ENCODE measurements at places on chromosomes 2 and 18. TPM values are rescaled to one million over a fixed set of nuclear protein-coding genes. Genes with fewer than 3 reads are reported as not detected.

- H3K4me3 ChIP-seq, result no peak overlapping the region
- H3K27ac ChIP-seq, result no peak overlapping the region
- no peaks in the 10 kb centered on the region for H3K4me1 ChIP-seq
- no peaks in the 10 kb centered on the region for H3K36me3 ChIP-seq
- no peaks in the 10 kb centered on the region for H3K27me3 ChIP-seq
Observed at GRCh38 chr2:210445116-210445707, 31.3 kb downstream of the LANCL1 start.

Gene VIT
- total RNA-seq, result not detected

DNA sequence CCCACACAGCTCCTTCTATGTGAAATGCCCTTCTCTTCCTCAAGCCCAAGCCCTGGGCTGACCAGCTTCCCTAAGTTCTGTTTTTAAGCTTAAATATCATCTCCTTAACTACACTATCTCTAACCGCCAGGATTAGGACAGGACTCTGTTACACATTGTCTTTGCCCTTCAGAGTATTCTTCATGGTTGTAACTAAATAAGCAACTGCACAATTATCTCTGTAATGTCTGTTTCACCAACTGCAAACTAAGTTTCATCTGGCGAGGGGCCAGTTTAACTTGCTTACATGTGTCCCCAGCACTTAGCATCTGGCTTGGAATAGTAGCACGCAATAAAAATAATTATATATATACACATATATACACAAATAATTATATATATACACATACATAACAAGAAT, 1.1 kb upstream of the ERMN start:
- no peaks in the 10 kb centered on the region for H3K27me3 ChIP-seq
- no peak overlapping the region for H3K27ac ChIP-seq
- peak; percentile 33 for DNase-seq
- peaks cover 22% of the 10 kb centered on the region for H3K4me1 ChIP-seq
- no peaks in the 10 kb centered on the region for H3K36me3 ChIP-seq
- H3K4me3 ChIP-seq, result no peak overlapping the region

- no peak overlapping the region for H3K27ac ChIP-seq
- no peaks in the 10 kb centered on the region for H3K36me3 ChIP-seq
- H3K27me3 ChIP-seq, result no peaks in the 10 kb centered on the region
- no peaks in the 10 kb centered on the region for H3K4me1 ChIP-seq
- no peak for DNase-seq
- H3K4me3 ChIP-seq, result no peak overlapping the region
Observed at GRCh38 chr2:97952357-97952756, 43.4 kb downstream of the TMEM131 start.

Gene VWA3B
- not detected for total RNA-seq

- no peak overlapping the region for H3K27ac ChIP-seq
- no peak overlapping the region for H3K4me3 ChIP-seq
- no peaks in the 10 kb centered on the region for H3K36me3 ChIP-seq
- DNase-seq, result no peak
Observed at GRCh38 chr2:9238591-9239326, 32.1 kb downstream of the ASAP2 start.

Gene KYNU
- 5.4 TPM for total RNA-seq

- H3K27ac ChIP-seq, result no peak overlapping the region
- no peak for DNase-seq
- peaks cover 21% of the 10 kb centered on the region for H3K27me3 ChIP-seq
- no peaks in the 10 kb centered on the region for H3K4me1 ChIP-seq
- no peaks in the 10 kb centered on the region for H3K36me3 ChIP-seq
- H3K4me3 ChIP-seq, result no peak overlapping the region
Observed at GRCh38 chr2:25618676-25619075, 54.7 kb downstream of the DTNB start.

Gene STPG4
- total RNA-seq, result not detected

Gene MEIS1
- total RNA-seq, result 9.0 TPM

DNA sequence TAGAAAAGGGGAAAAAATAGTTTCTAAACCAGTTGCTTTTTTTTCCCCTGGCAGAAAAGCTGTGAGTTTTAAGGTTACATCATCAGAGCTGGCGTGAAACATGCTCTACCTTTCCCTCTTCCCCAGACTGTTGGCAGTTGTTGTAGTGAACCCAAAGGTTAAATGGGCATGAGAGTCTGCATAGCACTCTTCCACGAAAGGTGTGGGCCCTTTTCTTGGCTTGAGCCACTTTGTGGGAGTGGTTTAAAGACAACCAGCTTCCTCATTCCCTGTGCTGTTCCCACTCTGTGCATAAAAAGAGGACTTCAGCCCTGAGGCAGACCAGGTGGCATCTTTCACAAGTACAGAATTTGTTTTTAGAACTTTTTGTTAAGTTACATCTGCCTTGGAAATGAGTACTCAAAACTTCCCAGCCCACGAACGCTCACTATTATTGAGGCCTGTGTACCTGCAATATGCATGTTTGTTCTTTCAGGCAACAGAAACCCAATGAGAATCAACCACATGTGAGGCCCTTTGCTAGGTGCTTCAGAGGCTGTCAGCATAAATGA, 243.8 kb downstream of the BABAM2 start:
- no peak for DNase-seq
- H3K36me3 ChIP-seq, result no peaks in the 10 kb centered on the region
- no peak overlapping the region for H3K27ac ChIP-seq

- no peak overlapping the region for H3K27ac ChIP-seq
- H3K4me1 ChIP-seq, result no peaks in the 10 kb centered on the region
- no peak for DNase-seq
- H3K4me3 ChIP-seq, result no peak overlapping the region
- no peaks in the 10 kb centered on the region for H3K27me3 ChIP-seq
Observed at GRCh38 chr2:180334514-180334913, 327.4 kb upstream of the CWC22 start.

- no peaks in the 10 kb centered on the region for H3K36me3 ChIP-seq
- DNase-seq, result no peak
- H3K27ac ChIP-seq, result no peak overlapping the region
- H3K27me3 ChIP-seq, result no peaks in the 10 kb centered on the region
Observed at GRCh38 chr2:195364015-195364965, 292.7 kb upstream of the SLC39A10 start.

- no peaks in the 10 kb centered on the region for H3K4me1 ChIP-seq
- no peak overlapping the region for H3K4me3 ChIP-seq
- no peak for DNase-seq
- no peaks in the 10 kb centered on the region for H3K36me3 ChIP-seq
- H3K27ac ChIP-seq, result no peak overlapping the region
- H3K27me3 ChIP-seq, result no peaks in the 10 kb centered on the region
Observed at GRCh38 chr2:160952464-160953254, 207.6 kb upstream of the TANK start.

Gene HOXD9
- total RNA-seq, result not detected

Gene DCDC2C
- total RNA-seq, result not detected

GRCh38 chr2:159622966-159623365, 6.6 kb upstream of the BAZ2B start:
- no peak overlapping the region for H3K27ac ChIP-seq
- no peak overlapping the region for H3K4me3 ChIP-seq
- H3K27me3 ChIP-seq, result no peaks in the 10 kb centered on the region
- DNase-seq, result no peak
- H3K4me1 ChIP-seq, result no peaks in the 10 kb centered on the region

GRCh38 chr2:195945056-195945455, 123.6 kb downstream of the DNAH7 start:
- no peaks in the 10 kb centered on the region for H3K27me3 ChIP-seq
- no peaks in the 10 kb centered on the region for H3K4me1 ChIP-seq
- no peaks in the 10 kb centered on the region for H3K36me3 ChIP-seq
- no peak for DNase-seq
- no peak overlapping the region for H3K27ac ChIP-seq

- H3K4me1 ChIP-seq, result peaks cover 14% of the 10 kb centered on the region
- H3K4me3 ChIP-seq, result no peak overlapping the region
- H3K36me3 ChIP-seq, result no peaks in the 10 kb centered on the region
- H3K27me3 ChIP-seq, result no peaks in the 10 kb centered on the region
- DNase-seq, result no peak
- no peak overlapping the region for H3K27ac ChIP-seq
Observed at GRCh38 chr2:108364676-108365297, 13.0 kb upstream of the SULT1C4 start.

DNA sequence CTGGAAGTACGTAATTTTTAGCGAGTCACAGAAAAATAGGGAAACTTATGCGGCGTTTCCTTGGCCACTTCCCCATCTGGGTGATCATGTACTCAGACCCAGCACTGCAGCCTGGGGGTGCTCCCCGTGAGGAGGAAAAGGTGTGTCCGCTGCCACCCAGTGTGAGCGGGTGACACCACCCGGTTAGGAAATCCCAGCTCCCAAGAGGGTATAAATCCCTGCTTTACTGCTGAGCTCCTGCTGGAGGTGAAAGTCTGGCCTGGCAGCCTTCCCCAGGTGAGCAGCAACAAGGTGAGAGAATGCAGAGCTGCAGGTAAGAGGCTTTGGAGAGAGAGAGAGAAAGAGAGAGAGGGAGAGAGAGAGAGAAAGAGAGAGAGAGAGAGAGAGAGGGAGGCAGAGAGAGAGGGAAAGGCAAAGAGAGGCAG, at the start of gene IL1R2:
TSS of gene IL1R2 (plus strand) at position 240 of the 425 bp plus-strand sequence. CDS start 16,616 bp downstream, outside the sequence.
- H3K27ac ChIP-seq, result no peak within 1 kb of the TSS
- H3K36me3 ChIP-seq, result no peaks in the 10 kb centered on the region
- no peak within 1 kb of the TSS for H3K4me3 ChIP-seq
- DNase-seq, result no peak

DNA sequence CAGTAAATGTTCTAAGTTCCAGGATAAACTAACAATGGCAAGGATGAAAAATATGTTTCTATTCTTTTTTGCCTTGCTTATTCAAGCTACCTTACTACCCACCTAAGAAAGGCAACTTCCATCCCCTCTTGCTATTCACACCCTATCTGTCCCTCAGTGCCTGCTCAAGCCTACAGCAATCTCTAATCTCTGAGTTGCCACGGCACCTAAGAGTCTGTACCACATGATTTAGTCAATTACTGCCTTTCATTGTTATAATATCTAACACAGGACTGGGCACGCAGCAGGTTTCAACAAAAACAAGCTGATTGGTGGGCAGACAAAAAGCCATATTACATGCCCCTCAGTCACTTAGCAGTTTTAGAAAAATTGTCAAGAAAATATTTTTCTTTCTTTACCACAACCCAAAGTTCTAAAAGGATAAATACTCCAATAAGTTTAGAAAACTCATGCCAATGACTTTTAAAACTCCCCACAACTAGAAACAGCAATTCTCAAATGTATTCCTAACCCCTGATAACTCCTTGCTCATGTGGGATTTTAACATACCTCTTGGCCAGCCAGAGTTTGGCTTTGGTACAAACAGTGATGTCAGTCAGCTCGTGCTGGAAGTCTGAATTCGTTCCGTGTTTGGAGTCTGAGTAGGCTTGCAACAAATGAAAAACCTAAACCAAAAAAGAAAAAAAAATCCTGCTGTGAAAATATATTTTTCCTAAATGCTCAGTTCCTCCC, 117.3 kb upstream of the ZFP36L2 start:
- no peaks in the 10 kb centered on the region for H3K36me3 ChIP-seq
- no peaks in the 10 kb centered on the region for H3K27me3 ChIP-seq
- no peak for DNase-seq
- H3K27ac ChIP-seq, result no peak overlapping the region
- no peak overlapping the region for H3K4me3 ChIP-seq

GRCh38 chr2:45901468-45902032, 250.1 kb downstream of the PRKCE start:
- H3K27me3 ChIP-seq, result peaks cover 23% of the 10 kb centered on the region
- no peak overlapping the region for H3K27ac ChIP-seq
- H3K36me3 ChIP-seq, result no peaks in the 10 kb centered on the region
- no peak for DNase-seq
- no peak overlapping the region for H3K4me3 ChIP-seq
- no peaks in the 10 kb centered on the region for H3K4me1 ChIP-seq

GRCh38 chr2:126978333-126978732, 79.6 kb downstream of the TEX51 start:
- H3K27ac ChIP-seq, result no peak overlapping the region
- no peaks in the 10 kb centered on the region for H3K4me1 ChIP-seq
- H3K27me3 ChIP-seq, result peaks cover 10% of the 10 kb centered on the region
- DNase-seq, result no peak
- H3K36me3 ChIP-seq, result no peaks in the 10 kb centered on the region
- H3K4me3 ChIP-seq, result no peak overlapping the region

GRCh38 chr18:70273021-70273420, 15.8 kb upstream of the SOCS6 start:
- no peaks in the 10 kb centered on the region for H3K36me3 ChIP-seq
- no peak overlapping the region for H3K4me3 ChIP-seq
- H3K4me1 ChIP-seq, result no peaks in the 10 kb centered on the region
- H3K27ac ChIP-seq, result no peak overlapping the region
- no peak for DNase-seq

GRCh38 chr18:45245091-45245511, 370.2 kb upstream of the SLC14A2 start:
- no peak overlapping the region for H3K27ac ChIP-seq
- DNase-seq, result no peak
- no peaks in the 10 kb centered on the region for H3K36me3 ChIP-seq
- no peaks in the 10 kb centered on the region for H3K27me3 ChIP-seq
- no peak overlapping the region for H3K4me3 ChIP-seq

- no peaks in the 10 kb centered on the region for H3K4me1 ChIP-seq
- no peak for DNase-seq
- H3K36me3 ChIP-seq, result no peaks in the 10 kb centered on the region
- 0 out of 2 replicates have a peak, but pooled peaks cover 4% of the 10 kb centered on the region for H3K27me3 ChIP-seq
- H3K4me3 ChIP-seq, result no peak overlapping the region
Observed at GRCh38 chr18:2644535-2644934, 11.0 kb upstream of the SMCHD1 start.

DNA sequence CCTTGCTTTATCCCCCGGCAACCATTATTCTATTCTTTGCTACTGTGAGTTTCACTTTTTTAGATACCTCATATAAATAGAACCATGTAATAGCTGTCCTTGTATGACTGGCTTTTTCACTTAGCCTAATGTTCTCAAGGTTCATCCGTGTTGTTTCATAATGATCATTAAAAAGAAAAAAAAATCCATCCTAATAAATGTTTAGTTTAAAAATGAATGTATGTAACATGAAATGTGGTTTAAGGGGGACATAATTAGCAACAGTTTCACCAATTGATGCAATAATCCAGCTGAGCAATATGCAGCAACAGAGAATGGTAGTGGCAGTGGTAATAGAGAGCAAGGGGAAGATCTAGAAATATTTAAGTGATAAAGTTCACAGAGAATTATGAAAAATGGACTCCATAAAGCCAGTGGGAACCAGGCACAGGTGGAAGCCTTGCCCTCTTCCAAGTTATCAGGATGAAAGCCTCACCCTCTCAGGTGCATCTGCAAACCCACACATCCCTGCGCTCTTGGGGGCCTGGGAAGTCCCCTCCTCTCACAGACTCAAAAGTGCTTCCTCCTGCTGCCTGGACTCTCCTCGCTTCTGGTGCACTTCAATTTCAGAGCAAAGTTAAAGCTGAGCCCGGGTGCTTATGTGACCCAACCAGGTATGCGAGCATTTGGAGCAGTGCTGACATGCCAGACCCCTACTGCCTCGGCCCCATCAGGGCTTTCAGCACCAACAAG, 1403.3 kb upstream of the SLC39A10 start:
- no peaks in the 10 kb centered on the region for H3K4me1 ChIP-seq
- no peaks in the 10 kb centered on the region for H3K36me3 ChIP-seq
- no peaks in the 10 kb centered on the region for H3K27me3 ChIP-seq
- no peak overlapping the region for H3K27ac ChIP-seq

Gene RAPGEF4
- total RNA-seq, result not detected

- no peaks in the 10 kb centered on the region for H3K27me3 ChIP-seq
- no peak overlapping the region for H3K4me3 ChIP-seq
Observed at GRCh38 chr18:77369644-77370043, 120.0 kb downstream of the GALR1 start.

Gene NT5C1B
- total RNA-seq, result not detected

Data from K562 (cell line).